ENCODE measurements at places on chromosomes 12 and 14. TPM values are rescaled to one million over a fixed set of nuclear protein-coding genes. Genes with fewer than 3 reads are reported as not detected.

The CLEC1B gene
- not detected for polyA plus RNA-seq

The MSRB3 gene
- 1.0 TPM for polyA plus RNA-seq

The VRTN gene
- polyA plus RNA-seq: 68.5 TPM

The AKAP6 gene
- polyA plus RNA-seq: 0.16 TPM

The ITGB7 gene
- polyA plus RNA-seq: 0.43 TPM

The TTC5 gene
- 9.3 TPM for polyA plus RNA-seq

The PRKD1 gene
- 3.1 TPM for polyA plus RNA-seq

GRCh38 chr12:113420996-113421595 lies 1.1 kb upstream of the SDSL start:
- no peak overlapping the region for H3K4me3 ChIP-seq
- no peaks in the 10 kb centered on the region for H3K4me1 ChIP-seq
- DNase-seq: no peak
- no peak overlapping the region for H3K27ac ChIP-seq

DNA sequence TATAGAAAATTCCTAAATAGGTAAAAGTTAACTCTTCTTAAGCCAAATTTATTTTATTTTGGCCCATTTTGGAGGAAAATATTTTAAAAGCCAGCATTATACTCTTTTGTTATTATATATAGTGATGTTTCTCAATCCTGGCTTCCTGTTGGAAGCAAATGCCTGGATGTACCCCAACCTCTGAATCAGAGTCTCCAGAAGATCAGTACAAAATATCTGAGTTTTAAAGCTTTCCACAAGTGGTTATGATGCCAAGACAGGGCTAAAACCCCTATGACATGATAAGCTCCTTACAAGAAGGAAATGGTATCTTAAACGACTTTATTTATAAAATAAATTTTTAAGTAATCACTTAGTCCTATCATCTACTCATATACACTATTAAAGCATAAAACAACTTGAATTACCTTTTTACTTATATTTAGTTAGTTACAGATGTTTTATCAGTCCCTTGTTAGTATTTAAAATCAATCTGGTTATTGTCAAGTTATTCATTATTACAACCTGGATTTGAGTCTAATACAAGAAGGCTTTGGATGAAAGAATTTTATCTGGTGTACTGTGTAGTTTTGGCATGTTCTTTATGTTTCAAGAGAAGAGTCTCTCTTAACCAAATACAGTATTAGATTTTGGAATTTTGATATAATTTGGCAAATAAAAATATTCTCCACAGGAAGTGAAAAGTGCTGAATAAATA lies 238.1 kb downstream of the SLC2A13 start:
- H3K27me3 ChIP-seq: no peaks in the 10 kb centered on the region
- no peak overlapping the region for H3K27ac ChIP-seq
- DNase-seq: no peak
- no peaks in the 10 kb centered on the region for H3K4me1 ChIP-seq
- H3K4me3 ChIP-seq: no peak overlapping the region
- H3K36me3 ChIP-seq: no peaks in the 10 kb centered on the region

GRCh38 chr12:66804563-66804974 lies 125.7 kb upstream of the GRIP1 start:
- H3K4me3 ChIP-seq: no peak overlapping the region
- no peaks in the 10 kb centered on the region for H3K36me3 ChIP-seq
- H3K4me1 ChIP-seq: peaks cover 33% of the 10 kb centered on the region
- no peak overlapping the region for H3K27ac ChIP-seq
- DNase-seq: peak; percentile 15
- no peaks in the 10 kb centered on the region for H3K27me3 ChIP-seq

DNA sequence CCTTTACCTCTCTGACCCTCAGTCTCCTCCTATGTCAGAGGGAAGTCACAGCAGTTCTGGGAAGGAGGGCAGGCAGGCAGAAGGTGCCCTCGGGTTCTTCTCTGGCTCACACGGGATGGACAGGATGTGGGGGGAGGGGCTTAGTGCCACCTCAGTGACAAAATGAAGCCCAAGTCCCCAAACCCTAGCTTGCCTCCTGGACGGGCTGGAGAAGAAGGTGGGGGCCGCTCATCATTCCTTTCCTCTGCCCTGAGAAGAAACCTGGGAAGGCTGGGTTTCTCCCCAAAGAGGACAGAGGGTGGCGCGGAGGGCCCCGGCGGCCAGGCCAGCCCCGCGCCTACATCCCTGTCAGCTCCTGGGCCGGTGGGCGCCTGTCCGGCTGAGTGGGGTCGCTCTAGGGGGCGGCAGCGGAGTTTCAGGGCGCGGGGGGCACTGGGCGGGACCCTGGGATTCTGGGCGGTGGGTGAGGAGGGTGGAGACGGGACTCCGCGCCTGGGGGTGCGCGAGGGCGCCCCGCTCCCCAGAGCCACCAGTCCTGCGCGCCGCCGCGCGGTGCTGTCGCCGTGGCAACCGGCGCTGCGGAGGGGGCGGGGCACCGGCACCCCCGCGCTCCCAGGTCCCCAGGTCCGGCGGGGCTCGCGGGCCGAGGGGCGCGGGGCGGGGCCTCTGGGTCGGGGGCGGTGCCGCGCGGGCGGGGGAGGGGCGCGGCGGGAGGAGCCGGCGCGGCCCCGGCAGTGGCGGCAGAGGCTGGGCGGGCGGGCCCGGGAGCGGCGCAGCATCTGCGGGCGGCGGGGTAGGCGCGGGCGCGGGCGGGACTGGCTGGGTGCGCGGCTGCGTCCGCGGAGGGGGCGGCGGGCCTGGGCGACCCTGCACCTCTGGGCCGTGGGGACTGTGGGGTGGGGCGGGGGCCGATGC lies at the start of gene TMEM121:
Gene TMEM121, plus strand, starts transcription at position 723 of the 915 bp plus-strand sequence. CDS start 2,252 bp downstream, outside the sequence.
- H3K36me3 ChIP-seq: no peaks in the 10 kb centered on the region
- peaks cover 46% of the 10 kb centered on the region for H3K27me3 ChIP-seq
- H3K4me1 ChIP-seq: no peaks in the 10 kb centered on the region
- peak; percentile 68 for DNase-seq
- peak within 1 kb of the TSS; percentile 64 for H3K4me3 ChIP-seq

- H3K36me3 ChIP-seq: no peaks in the 10 kb centered on the region
- no peaks in the 10 kb centered on the region for H3K27me3 ChIP-seq
- H3K4me3 ChIP-seq: no peak overlapping the region
- H3K4me1 ChIP-seq: no peaks in the 10 kb centered on the region
Measured at GRCh38 chr12:87444039-87444438, 585.2 kb downstream of the C12orf50 start.

DNA sequence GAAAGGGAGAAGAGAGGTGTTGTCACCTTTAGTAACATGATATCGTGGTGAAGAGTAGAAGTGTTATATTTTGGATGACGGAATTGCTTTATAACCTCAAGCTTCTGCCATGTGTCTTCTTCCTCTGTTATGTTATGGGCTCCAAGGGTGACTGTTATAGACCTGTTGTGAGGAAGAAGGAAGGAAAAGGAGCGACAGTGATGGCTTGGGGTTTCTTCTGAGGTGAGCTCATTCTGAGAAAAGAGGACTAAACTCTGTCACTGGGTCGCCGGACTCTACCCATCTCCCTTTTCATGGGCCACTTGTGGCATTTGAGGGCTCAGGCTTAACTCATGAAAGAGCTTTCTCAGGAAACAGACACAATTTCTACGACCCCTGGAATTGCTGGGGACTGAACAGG lies 1.6 kb downstream of the CMA1 start:
- H3K4me3 ChIP-seq: no peak overlapping the region
- DNase-seq: no peak
- H3K4me1 ChIP-seq: 0 out of 2 replicates have a peak, but pooled peaks cover 5% of the 10 kb centered on the region
- H3K36me3 ChIP-seq: no peaks in the 10 kb centered on the region

- H3K4me3 ChIP-seq: no peak overlapping the region
- no peaks in the 10 kb centered on the region for H3K36me3 ChIP-seq
- no peaks in the 10 kb centered on the region for H3K4me1 ChIP-seq
- no peaks in the 10 kb centered on the region for H3K27me3 ChIP-seq
- DNase-seq: no peak
- no peak overlapping the region for H3K27ac ChIP-seq
Measured at GRCh38 chr12:25072906-25073650, 121.9 kb downstream of the DNAI7 start.

DNA sequence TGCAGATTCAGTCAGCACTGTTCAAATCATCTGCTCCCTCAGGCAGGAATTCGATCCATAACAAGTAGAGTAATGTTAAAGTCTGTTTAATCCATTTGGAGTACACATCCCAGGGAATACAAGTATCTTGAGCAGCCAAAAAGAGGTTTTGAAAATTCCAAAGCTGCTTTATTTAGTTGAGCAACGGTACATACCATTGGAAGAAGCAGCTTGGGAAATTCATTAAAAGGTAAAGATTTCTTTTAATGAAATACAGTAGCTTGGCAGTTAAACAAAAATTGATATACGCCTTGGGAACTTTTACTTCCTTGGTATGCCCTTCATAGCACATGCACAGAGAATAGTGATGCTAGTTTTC lies 153.8 kb downstream of the LRIG3 start:
- H3K27ac ChIP-seq: no peak overlapping the region
- H3K4me3 ChIP-seq: no peak overlapping the region
- H3K27me3 ChIP-seq: no peaks in the 10 kb centered on the region
- no peaks in the 10 kb centered on the region for H3K36me3 ChIP-seq
- no peak for DNase-seq

All from GM23338 (cell line).